ENCODE measurements at places on chromosomes 7 and 10. TPM values are rescaled to one million over a fixed set of nuclear protein-coding genes. Genes with fewer than 3 reads are reported as not detected.

DNA sequence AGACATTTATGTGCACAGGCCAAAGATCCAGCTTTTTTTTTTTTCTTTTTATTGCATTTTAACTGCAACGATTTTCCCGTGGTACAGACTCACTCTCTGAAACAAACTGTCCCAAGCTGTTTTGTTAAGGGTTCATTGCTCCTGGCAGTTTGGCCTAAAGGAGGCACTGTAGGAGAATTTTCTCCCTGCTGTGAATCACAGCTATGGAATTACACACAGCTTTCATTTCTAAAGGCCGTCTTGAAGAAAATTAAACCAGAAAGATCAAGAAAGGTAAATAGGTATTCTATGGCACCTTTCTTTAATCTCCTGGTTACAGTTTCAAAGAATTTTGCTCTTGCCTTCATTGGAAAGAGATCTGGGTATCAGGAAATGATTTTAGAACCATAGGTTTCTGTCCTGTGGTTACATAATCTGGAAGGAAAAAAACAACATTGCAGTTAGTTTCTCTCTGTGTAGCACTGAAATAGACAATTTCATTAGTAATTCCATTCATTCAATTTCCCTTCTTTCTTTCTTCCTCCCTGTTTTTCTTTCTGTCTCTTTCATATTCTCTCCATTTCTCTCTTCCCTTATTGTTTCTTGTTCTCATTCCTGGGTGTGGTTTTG lies 51.2 kb downstream of the PDK4 start:
- no peak for DNase-seq

- no peak for DNase-seq
These were observed 68.4 kb upstream of the ADO start for GRCh38 chr10:62736168-62736546.

- DNase-seq, result no peak
These were observed 504.4 kb downstream of the GALNT17 start for GRCh38 chr7:71636329-71636728.

DNA sequence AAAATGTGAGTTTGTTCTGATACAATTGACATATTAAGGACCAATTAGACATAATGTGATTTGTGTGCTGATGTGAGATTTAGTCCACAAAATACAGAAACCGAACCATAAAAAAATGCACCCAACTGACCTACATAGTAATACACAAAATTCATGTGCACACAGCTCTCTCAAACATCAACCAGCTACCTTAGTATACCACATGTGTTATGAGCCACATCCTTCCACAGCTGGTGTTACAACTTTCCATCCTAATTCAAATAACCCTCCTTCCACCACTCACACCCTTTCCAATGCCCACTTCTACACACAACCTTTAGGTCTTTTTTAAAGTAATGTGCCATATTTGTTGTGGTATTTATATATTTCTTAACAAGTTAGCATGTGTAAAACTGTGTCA lies 31.7 kb upstream of the C7orf33 start:
- no peak for DNase-seq

GRCh38 chr10:104614245-104614831 lies 26.8 kb upstream of the SORCS3 start:
- DNase-seq, result no peak

- DNase-seq, result no peak
These were observed 73.3 kb downstream of the WIPF3 start for GRCh38 chr7:29879609-29880008.

DNA sequence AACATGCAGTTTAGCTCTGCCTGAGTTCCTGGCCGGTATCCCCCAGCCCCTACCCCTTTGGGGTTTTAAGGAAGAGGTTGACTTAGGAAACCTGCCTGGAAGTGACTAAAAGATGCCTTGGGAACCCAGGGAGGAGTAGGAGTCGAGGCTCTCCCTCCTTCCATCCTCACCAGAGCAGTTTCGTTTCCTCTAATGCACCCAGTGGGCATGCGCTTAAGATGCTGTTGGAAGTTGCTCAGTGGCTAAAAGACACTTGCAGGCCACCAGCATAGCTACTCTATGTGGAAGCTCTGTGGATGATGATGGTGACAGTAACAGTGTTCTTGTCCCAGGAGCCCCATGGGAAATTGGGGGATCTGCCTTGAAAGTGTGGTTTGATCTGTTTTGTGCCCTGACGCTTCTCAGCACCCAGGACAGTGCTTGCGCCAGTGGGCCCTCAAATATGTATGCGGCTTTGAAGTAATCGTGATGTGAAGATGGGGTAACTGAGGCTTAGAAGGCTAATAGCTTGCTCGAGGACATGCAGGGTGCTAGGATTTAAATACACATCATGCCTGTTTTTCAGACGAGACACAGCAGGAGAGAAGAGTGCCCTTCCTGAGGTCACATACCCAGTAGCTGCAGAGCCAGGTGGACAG lies 32.0 kb downstream of the TBATA start:
- DNase-seq, result no peak

DNA sequence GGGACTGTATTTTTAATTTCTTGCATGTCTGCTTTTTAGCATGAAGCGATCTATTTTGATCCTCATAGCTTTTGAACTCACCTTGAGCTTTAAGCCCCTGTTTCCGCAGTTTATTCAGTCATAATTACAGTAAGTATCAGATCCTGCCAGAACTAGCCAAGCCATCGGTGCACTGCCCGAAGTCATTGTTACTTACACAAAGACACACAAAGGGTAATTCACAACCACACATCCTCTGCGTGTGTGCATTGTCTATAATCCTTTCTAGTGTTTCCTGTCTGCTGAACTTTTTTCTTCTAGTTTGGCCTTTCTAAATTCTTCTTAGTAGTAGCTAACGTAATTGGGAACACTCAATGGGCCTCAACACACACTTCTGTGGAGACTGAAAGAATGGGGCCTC lies 133.0 kb downstream of the SFMBT2 start:
- DNase-seq, result no peak

- no peak for DNase-seq
These were observed 104.7 kb downstream of the ST8SIA6 start for GRCh38 chr10:17349717-17350116.

DNA sequence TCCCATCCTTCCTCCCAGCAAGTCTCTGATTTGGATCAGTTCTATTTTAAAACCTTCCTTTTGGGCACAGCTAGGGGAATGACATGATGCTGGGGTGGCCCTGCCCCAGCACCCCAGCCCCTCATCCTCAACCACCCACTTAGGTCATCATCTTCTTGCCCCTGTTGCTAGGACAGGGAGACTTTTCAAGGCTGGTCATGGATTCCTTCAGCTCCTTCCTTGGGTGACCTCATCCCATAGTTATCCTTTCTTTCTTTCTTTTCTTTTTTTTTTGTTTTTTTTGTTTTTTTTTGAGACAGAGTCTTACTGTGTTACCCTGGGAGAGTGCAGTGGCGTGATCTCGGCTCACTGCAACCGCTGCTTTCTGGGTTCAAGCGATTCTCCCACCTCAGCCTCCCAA lies 127.2 kb downstream of the WDFY4 start:
- no peak for DNase-seq

- no peak for DNase-seq
These were observed 30.6 kb upstream of the ZNRF2 start for GRCh38 chr7:30253796-30254165.

GRCh38 chr7:29397398-29397797 lies 166.2 kb upstream of the PRR15 start:
- no peak for DNase-seq

DNA sequence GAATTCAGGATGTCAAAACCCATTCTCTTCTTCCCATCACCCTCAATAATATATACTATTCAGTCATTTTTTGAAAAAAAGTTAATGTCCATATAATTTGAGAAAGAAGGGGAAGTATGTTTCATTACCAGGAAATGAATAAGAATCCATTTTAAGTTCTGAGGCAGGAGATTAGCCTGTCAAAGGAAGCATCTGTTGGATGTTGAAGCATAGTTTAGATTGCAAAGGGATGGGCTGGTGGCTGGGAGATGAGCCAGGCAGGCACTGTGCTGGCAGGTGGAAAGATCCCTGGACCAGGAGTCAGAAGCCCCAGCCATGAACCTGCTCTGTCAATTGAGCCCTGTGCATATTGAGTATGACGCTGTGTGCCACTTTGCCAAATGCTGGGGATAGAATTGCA lies 48.4 kb upstream of the CRTAC1 start:
- DNase-seq, result no peak

GRCh38 chr10:70714951-70715350 lies 42.6 kb downstream of the ADAMTS14 start:
- DNase-seq, result no peak

DNA sequence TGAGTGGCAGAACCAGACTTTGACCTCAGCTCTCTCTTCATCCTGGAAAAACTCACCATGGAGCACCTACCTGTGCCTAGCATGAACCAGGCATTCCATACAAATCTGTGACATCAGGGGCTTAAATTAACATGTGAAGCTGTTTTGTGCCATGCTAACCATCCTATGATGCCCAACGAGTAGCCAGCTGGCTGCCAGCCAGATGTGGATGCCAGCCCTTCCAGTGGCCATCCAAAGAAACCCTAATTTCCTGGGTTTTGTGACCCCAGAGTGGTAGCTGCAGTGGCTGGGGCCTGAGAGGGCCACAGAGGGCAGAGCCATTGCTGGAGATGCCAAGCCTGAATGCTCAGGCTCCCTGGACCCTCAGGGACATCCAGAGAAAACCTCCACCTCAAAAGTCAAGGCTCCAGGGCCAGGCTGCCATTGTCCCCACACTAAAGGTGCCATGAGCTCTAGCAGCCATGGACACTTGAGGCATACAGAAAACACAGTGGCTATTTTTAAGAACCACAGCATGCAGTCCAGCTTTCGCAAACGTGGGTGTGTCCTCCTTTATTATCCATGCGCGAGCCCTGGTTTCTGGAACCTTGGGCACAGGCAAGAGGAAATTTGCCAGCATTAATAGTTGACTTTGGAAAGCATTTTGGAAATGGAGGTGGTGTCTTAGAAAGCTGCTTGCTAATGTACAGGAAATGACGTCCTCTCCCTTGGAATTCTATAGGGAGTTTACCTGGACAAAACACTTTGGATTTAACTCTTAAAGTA lies 6.0 kb downstream of the CPXM2 start:
- DNase-seq, result no peak

DNA sequence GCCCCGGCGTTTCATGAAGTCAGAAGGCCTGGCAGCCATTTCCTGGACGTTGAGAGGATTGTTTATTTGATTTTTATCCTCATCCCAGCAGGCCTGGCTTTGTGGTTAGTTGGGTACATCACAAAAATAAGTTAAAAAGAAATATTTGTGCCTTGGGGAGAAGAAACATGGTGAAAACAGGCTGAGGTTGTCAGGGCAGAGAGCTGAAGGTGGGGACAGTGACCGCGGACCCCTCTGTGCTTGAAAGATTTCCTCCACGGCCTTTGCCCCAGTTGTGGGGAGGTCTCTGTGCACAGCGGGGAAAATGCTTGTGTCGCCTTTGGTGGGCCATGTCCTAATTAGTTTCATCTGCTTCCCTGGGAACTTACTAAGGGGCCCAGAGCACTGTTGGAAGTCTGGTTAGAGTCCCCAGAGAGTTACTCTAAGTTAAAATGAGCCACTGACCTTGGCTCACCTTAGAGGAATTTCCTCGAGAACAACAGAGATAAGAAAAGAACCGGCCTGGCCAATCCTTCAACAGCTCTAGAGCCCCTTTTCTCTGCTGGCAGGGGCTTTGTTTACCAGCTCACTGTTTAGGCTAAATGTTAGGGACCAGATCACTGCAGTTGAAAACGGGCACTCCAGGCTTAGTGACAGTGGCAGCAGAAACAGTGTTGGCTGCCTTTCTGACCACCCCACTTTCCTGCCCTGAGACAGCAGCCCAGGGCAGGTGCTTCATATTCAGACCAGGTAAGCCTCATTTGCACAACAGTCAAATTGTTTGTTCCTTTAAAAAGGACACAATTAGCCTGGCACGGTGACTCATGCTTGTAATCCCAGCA lies 37.9 kb downstream of the CRCP start:
- no peak for DNase-seq

DNA sequence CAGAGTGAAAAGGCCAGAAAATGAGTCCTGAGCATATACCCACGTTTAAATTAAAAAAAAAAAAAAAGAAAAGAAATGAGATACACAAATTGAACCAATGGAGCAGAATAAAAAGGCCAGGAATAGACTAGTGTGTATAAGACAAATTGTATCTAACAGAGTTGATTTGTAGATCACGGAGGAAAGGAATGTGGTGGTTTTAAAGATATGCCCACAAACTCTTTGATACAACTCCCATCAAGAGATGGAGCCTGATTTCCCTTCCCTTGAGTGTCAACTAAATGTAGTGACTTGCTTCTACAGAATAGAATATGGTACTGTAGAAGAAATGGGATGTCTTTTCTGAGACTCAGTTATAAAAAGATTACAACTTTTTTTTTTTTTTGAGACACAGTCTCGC lies 10.4 kb downstream of the SYPL1 start:
- DNase-seq, result no peak

- no peak for DNase-seq
These were observed 30.9 kb upstream of the LMTK2 start for GRCh38 chr7:98075801-98076200.

GRCh38 chr7:142787783-142788182 lies 17.0 kb downstream of the PRSS2 start:
- no peak for DNase-seq

DNA sequence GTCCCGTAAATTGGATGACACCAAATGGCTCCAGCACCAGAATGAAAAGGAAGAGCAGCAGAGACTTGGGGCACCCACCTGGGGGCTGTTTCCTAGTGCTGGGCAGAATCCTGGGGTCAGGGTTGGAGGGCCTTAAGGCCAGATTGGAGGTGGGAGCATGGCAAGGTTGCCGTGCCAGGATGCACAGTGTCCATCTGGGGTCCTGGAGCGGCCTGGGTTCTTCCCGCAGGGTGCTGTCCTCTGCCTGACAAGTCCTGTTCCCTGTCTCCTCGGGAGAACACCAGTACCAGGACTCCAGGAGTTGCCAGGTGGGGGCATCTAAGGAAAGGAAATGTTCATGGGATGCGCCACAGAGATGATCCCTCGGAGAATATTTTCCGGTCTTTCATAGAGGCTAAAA lies 42.8 kb downstream of the MGMT start:
- no peak for DNase-seq

GRCh38 chr7:142809671-142810070 lies 38.9 kb downstream of the PRSS2 start:
- no peak for DNase-seq

GRCh38 chr7:142789441-142789840 lies 18.7 kb downstream of the PRSS2 start:
- no peak for DNase-seq

DNA sequence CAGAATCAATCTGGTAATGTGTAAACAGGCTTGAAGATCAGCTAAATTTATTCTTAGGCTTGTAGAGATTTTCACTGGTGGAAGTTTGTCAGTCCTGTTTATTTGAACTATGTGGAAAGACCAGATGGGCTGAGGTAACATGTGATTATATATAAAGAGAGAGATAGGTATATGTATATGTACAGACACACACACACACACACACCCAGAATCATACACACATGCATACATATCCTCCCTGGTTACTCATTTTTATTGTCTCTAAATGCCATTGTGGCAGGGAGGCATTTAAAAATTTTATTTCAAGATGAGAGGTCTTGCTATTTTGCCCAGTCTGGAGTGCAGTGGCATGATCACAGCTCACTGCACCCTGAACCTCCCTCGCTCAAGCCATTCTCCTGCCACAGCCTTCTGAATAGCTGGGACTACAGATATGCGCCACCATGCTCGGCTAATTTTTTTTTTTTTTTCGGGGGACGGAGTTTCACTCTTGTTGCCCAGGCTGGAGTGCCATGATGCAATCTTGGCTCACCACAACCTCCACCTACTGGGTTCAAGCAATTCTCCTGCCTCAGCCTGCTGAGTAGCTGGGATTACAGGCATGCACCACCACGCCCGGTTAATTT lies 78.1 kb upstream of the CYTH3 start:
- DNase-seq, result no peak

AP4M1 gene
- 10.1 TPM for total RNA-seq

HMX2 gene
- total RNA-seq, result not detected

ERVW-1 gene
- not detected for total RNA-seq

TMEM176B gene
- 43.1 TPM for total RNA-seq

CPEB3 gene
- 14.1 TPM for total RNA-seq

CYREN gene
- 22.5 TPM for total RNA-seq

THSD7A gene
- 1.5 TPM for total RNA-seq

All from Right ventricle myocardium inferior (tissue), 1 donor.